GF-D8 (cell line): ENCODE measurements at places on chromosomes 4 and X.

GRCh38 chr4:10535912-10536311 is 78.7 kb upstream of the ZNF518B start:
- no peak for DNase-seq

DNA sequence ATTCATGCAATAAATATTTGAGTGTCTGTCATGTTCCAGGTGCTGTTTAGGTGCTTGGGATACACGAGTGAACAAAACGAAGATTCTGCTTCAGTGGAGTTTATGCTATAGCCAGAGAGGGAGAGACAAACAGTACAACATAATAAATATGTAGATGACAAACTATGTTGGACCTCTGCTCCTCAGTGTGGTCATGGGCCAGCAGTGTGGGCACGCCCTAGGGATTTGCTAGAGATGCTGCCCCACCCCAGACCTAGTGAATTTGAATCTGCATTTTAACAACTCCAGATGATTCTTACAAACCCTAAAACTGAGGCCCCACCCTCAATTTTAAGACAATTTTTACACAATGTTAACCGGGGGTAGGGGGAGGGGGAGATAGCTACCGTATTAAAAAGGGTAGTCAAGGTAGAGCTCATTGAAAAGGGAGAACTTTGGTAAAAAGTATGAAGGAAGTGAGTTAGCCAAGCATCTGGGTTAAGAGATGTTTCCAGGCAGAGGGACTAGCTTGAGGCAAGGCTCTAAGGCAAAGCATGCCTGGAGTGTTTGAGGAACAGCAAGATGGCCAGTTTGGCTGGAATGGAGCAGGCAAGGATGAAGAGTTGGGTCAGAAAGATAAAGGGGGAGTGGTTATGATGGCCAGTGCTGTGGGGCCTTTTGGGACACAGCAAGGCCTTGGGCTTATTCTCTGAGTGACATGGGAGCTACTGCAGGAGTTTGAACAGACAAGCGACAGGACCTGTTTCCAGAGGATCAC is 42.4 kb downstream of the SEPSECS start:
- DNase-seq, result no peak

DNA sequence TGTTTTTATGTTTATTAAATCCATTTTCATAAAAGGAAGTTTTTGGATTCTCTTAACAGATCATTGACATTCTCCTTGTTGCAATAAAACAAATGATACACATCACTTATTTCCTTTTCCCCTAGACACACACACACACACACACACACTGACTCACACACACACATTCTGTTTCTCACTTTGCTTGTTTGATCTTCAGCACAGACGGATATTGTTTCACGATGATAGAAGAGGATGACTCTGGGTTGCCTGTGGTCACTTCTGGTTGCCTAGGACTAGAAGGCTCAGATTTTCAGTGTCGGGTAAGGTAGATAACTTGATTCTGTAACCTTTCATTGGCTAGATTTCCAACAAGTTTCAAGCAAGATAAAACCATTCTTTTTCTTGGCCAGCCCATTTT is 356.8 kb downstream of the BMPR1B start:
- DNase-seq, result no peak

- no peak for DNase-seq
These were observed 273.7 kb downstream of the ARHGAP24 start for GRCh38 chr4:85748654-85749053.

DNA sequence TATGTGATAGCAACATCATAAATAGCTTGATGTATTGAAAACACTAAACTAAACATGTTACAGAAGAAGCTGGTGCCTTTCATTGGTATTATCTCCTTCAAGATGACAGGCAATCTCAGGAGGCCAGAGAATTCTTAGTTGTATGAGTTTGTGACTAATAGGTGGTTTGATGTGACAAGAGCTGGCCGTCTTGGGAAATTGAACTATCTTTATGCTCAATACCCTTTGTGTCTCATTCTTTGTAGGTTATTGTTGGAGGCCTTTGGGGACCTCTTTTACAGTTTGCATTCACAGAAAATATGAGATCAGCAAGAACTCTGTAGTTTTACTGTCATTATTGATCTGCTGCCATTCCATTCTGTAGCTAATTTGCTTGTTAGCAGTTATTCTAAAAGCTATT is 659.2 kb upstream of the PITX2 start:
- DNase-seq, result no peak

DNA sequence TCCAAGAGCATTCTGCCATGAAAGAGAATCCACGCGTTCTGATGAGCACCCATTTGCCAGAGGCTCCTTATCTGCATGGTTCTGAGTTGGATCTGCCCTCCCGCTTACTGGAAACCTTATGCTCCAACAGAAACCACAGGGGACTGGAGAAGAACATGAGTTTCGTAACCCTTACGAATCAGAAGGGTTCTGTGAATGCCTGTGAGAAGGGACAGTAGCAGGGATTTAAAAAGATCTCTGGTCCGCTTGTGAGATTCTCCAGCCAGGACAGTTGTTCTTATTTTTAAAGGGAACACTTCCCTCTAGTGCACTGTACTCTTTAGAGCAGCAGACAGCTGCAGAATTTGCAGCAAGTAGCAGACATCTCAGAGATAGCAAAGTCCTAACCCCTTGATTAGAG is 22.5 kb upstream of the CENPU start:
- DNase-seq, result no peak

GRCh38 chrX:40513012-40513411 is 67.8 kb upstream of the ATP6AP2 start:
- DNase-seq, result no peak

DNA sequence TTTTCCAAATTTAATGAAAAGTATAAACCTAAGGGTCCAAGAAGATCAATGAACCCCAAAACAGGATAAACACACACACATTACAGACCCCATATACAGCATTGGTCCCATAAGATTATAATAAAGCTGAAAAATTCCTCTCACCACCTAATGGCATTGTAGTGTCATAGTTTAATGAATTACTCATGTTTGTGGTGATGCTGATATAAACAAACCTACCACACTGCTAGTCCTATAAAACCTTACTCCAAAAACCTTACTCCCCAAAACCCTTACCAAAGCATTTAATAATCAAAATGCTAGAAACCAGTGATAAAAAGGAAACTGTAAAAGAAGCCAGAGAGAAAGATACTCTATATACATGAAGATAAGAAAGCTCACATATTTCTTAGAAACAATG is 148.1 kb upstream of the SH3RF1 start:
- no peak for DNase-seq

GRCh38 chr4:82630079-82630478 is 68.3 kb upstream of the TMEM150C start:
- DNase-seq, result no peak

GRCh38 chrX:149286940-149287349 is 218.2 kb downstream of the IDS start:
- DNase-seq, result no peak

GRCh38 chr4:85815796-85816459 is 341.0 kb downstream of the ARHGAP24 start:
- DNase-seq, result no peak

DNA sequence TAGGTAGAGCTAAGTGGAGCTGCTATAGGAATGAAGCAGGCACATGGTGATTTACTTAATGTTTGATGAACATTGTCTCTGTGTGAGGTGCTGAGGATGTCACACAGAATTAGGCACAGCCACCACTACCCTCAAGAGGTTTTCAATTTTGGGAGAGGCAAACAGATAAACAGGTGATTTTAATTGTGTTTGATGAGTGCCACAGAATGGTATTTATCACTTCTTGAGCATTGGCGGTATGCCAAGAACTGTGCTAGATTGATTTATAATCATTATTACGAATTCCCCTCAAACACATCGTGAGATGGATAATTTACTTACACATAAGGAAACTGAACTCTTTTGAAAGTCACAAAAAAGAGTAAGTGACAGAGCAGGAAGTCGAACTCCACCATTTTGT is 74.8 kb downstream of the FREM3 start:
- DNase-seq, result no peak

DNA sequence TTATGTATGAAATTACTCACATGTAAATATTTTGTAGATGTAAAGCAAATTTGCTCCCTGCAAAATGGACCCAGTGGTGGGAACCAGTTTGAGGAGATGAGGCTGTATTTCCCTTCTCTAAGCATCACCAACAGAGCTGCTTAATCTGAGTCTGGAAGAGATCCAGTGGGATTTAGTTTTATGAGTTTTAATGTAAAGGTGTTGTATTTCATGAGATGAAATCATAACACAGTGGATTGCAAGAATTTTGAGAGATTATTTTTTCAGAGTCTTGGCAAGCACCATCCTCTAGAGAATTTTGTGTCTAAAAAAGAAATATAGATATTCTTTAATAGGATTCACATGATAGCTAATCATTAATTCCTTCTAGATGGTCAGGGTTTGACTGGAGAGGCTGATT is 35.6 kb upstream of the SFRP2 start:
- no peak for DNase-seq

DNA sequence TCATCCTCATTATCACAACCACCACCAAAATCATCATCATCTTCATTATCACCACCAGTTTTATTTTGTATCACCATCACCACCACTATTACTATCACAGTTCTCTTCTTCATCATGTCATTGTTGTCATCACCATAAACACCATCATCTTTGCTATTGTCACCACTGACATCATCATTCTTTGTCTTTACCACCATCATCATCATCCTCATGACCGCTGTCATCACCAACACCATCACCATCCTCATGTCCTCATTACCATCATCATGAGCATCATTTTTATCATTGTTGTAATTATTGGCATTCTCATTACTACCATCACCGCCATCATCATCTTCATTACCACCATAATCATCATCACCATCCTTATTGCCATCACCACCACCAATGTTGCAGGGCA is 31.4 kb downstream of the EVC start:
- DNase-seq, result no peak

GRCh38 chrX:13120017-13120416 is 75.6 kb upstream of the FAM9C start:
- DNase-seq, result no peak

- no peak for DNase-seq
These were observed 281.1 kb upstream of the ARX start for GRCh38 chrX:25296850-25297249.

DNA sequence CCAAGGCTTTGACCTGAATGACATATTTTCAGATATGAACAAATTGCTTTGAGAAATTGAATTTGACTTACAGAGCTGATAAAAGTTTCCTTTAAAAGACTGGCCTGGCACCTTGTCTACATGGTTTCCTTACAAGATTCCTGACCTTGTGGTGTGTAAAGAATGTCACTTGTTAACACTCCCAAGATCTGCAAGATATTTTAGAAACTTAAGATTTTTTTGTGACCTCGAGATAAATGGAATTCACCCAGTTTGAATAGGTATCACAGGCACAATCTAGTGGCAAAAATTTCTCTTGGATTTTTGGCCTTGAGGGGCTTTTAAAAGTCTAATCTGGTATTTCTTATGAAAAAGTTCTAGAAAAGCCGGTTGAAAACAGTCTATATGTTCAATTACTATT is 1568.9 kb upstream of the IGFBP7 start:
- no peak for DNase-seq

DNA sequence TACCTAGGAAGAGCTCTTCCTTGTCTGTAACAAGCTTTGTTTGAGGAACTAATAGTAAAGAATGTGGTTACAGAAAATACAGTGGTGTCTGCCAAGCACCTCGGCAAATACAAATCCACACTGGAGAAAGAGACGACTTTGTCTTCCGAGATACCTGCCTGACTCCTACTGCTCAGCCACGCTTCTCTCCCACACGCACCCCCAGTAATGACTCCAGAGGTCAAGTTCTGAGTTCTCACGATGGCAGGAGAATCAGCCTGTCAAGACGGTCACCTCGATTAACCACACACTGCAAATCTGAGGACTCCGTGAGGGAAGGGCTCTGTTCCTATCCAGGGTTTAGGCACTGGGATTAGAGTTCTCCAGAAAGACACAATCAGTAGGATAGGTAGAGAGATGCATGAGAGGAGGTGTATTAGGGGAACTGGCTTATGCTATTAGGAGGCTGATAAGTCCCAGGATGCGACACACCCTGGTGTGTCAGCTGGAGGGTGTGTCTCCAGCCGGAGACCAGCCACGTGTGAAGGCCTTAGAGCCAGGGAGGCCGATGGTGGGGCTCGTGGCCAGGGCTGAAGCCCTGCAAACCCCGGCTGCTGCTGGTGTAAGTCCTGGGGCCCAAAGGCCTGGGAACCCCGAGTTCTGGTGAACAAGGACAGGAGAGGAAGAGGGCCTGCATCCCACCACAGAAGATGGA is 8.4 kb upstream of the TRIML2 start:
- no peak for DNase-seq

GRCh38 chr4:165378745-165379677 is at the start of gene CPE:
Gene CPE, plus strand, starts transcription at chr4:165379008. Its CDS starts 214 bp downstream, at chr4:165379222.
- DNase-seq, result no peak

- DNase-seq, result no peak
These were observed 628.4 kb downstream of the SPRY1 start for GRCh38 chr4:124025000-124025399.

DNA sequence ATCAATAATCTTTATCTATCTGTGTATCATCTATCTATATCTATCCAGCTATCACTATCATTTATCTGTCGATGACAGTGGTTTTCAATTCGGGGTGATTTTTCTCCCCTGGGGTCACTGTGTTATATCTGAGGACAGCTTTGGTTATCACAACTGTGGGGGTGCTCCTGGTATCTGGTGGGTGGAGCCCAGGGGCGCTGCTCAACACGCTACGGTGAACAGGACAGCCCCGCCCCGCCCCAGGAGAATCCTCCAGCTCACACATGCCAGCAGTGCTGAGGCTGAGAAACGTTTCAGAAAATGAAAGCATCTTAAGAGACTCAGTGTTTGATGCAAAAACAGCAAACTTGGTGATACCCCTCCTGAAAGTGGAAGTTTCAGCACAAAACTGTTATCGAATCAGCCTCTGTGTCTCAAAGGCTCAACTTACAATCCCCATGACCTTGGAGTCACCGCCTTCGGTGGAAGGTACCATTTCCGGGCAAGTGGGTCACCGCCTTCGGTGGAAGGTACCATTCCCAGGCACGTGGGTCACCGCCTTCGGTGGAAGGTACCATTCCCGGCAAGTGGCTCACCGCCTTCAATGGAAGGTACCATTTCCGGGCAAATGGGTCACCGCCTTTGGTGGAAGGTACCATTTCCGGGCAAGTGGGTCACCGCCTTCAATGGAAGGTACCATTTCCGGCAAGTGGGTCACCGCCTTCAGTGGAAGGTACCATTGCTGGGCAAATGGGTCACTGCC is 315.3 kb downstream of the DHRSX start:
- no peak for DNase-seq

- no peak for DNase-seq
These were observed 104.2 kb downstream of the AFF1 start for GRCh38 chr4:87038837-87039615.

- no peak for DNase-seq
These were observed 11.5 kb downstream of the RASGEF1B start for GRCh38 chr4:81460191-81460701.
